IPS DF 6.9 (cell line): ENCODE measurements at places on chromosomes 7 and 10.

DNA sequence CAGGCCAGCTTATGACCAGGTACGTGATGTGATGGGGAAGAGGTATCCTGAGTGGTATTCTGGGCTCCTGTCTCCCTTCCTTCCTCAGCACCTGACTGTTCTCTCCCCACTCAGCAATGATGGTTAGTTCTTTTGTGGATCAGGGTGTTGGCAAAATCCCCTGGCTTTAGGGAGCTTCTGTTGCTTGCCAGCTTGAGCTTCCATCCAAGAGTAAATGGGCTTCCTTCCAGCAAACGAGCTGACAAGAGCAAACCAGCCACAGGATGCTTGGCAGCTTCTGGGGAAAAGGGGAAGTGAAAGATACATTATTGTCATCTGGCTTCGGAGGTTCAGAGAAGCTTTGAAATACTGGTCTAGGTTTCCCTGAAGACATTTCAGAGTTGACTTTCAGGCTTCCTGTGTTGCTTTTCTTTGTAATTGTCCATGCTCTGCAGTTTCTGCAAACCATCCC lies 5.2 kb downstream of the DUSP5 start:
- no peak overlapping the region for H3K27ac ChIP-seq
- DNase-seq: no peak
- no peak overlapping the region for H3K4me3 ChIP-seq
- peaks cover 6% of the 10 kb centered on the region; the same call in 1 of the 2 replicates for H3K4me1 ChIP-seq
- peaks cover 3% of the 10 kb centered on the region for H3K36me3 ChIP-seq

DNA sequence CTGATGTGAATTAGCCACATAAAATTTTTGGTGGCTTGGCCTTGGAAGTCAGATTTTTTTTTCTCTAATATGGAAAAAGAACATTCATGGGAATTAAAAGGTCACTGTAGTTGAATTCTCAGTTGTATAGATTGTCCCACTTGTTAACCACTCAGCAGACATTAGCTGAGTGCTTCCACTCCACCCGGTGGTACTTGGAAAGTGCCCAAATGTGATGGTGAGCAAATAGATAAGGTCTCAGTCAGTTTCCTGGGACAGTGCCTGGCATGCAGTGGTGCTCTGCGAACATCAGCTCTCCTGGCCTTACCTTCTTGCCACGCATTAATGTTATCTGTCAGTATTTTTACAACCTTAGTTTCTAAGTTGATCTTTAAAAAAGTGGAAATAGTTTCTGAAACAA lies 1.4 kb downstream of the ATP5F1C start:
- no peaks in the 10 kb centered on the region for H3K27me3 ChIP-seq
- no peaks in the 10 kb centered on the region for H3K4me1 ChIP-seq
- no peaks in the 10 kb centered on the region for H3K36me3 ChIP-seq

DNA sequence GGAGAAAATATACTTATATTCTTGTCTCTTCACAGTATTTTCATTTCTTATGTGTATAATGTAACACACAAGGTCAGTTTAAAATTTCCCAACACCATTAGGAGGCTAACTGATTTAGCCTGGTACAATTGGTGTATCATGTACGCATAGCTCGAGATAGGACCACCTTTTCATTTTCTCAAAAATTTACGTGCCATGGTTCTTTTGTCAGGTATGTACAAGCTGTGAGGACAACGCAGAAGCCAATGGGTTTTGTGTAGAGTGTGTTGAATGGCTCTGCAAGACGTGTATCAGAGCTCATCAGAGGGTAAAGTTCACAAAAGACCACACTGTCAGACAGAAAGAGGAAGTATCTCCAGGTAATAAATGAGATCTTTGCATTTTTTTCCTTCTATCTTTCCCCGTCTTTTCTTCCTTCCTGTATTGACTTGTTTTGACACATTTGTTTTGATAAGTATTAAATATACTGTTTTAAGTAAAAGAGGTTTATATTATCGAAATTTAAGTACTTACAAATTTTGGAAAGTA lies 55.0 kb downstream of the TRIM24 start:
- no peaks in the 10 kb centered on the region for H3K27me3 ChIP-seq
- H3K4me3 ChIP-seq: no peak overlapping the region
- H3K27ac ChIP-seq: no peak overlapping the region
- no peak for DNase-seq

GRCh38 chr10:104150139-104150538 lies 28.2 kb downstream of the SFR1 start:
- H3K4me1 ChIP-seq: no peaks in the 10 kb centered on the region
- DNase-seq: no peak
- H3K36me3 ChIP-seq: no peaks in the 10 kb centered on the region
- no peak overlapping the region for H3K27ac ChIP-seq
- H3K4me3 ChIP-seq: no peak overlapping the region
- no peaks in the 10 kb centered on the region for H3K27me3 ChIP-seq

DNA sequence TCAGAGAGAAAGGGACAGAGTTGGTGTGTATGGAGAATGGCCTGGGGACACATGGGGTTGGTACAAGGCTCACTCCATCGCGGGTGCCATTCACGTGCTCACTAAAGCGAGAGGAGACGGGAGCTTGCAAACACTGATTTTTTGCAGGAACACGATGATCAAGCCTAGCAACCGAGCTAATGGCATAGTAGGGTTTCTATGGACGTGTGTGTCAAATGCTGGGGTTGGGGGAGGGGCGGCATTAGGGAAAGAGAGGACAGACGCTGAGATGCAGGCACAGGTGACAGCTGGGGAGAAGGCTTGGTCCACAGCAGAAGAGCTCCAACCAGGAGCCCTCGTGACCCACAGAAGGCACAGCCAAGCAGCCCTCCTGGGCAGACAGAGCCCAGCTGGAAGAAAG lies 33.9 kb downstream of the RCC1L start:
- H3K27me3 ChIP-seq: no peaks in the 10 kb centered on the region
- H3K4me3 ChIP-seq: no peak overlapping the region
- peaks cover 9% of the 10 kb centered on the region for H3K36me3 ChIP-seq
- peaks cover 3% of the 10 kb centered on the region; the same call in 1 of the 2 replicates for H3K4me1 ChIP-seq
- no peak overlapping the region for H3K27ac ChIP-seq

GRCh38 chr7:111101856-111102646 lies 11.1 kb downstream of the LRRN3 start:
- DNase-seq: no peak
- H3K36me3 ChIP-seq: no peaks in the 10 kb centered on the region

GRCh38 chr7:41170466-41170865 lies 532.4 kb downstream of the INHBA start:
- H3K4me3 ChIP-seq: no peak overlapping the region
- no peaks in the 10 kb centered on the region for H3K36me3 ChIP-seq
- no peaks in the 10 kb centered on the region for H3K27me3 ChIP-seq
